CD4-positive, alpha-beta memory T cell (primary cell): ENCODE measurements at places on chromosomes 1 and 21. TPM values are rescaled to one million over a fixed set of nuclear protein-coding genes. Genes with fewer than 3 reads are reported as not detected.

DNA sequence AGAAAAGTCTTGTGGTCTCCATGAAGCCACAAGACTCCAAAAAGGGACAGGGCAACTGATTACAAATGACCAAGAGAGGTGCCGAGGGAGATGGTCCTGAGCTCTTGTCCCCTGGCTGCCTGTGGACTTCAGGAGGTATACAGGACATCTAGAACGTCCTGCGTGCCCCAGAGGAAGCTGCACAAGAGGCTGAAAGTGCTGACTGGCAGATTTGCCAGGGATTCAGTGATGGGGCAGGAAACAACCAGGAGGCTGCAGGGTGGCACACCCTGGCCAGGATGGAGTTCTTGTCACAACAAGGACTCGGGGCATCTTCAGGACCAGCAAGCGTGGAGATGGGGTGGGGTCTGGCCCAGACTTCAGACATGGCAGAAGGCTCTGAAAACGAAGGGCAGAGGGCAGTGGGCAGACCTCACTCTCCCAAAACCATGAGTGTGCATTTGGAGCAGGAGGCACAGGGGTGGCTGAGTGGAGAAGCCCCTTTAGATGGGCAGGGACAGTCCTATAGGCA is 13.4 kb upstream of the PKP1 start:
- no peak for DNase-seq

DNA sequence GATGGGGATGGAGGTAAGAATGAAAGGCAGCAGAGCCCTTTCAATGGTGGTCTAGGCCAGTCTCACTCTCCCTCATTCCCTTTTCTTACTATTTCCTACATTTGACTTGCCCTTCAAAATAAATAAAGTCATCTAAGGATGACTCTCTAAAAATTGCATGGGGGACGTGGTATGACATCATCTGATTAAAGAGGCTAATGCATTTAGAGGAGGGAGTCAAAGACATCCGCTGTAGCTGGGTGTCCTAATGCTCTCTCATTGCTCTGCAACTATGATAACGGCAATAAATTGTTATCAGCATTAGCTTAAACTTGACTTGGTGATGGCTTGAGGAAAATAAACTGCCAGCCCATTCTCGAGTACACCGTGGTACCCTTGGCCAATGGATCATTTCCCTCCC is 225.6 kb upstream of the PBX1 start:
- DNase-seq = no peak

- no peak for DNase-seq
Measured at GRCh38 chr1:224789311-224789710, 140.2 kb upstream of the DNAH14 start.

GRCh38 chr1:170520601-170521000 is 11.4 kb upstream of the GORAB start:
- no peak for DNase-seq

DNA sequence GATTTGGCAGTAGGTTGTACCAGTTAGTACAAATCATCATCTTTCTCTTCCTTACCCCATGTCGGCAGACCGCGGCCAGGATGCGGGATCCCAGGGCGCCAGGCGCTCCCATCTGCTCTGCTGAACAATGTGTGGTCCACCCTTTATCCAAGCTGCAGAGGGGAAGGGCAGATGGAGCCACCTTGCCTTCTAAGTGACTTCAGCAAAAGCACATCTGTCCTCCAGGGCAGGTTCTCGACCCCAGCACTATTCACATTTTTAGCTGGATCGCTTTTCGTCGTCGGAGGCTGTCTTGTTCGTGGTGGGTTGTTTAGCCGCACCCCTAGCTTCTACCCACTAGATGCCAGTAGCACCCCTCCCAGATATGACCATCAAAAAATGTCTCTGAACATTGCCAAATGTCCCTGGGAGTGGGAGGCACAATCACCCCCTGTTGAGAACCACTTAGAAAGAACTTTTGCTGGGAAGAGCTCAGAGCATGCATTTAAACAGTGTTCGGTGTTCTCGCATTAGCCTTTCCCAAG is 58.1 kb upstream of the SIM2 start:
- DNase-seq = no peak

DNA sequence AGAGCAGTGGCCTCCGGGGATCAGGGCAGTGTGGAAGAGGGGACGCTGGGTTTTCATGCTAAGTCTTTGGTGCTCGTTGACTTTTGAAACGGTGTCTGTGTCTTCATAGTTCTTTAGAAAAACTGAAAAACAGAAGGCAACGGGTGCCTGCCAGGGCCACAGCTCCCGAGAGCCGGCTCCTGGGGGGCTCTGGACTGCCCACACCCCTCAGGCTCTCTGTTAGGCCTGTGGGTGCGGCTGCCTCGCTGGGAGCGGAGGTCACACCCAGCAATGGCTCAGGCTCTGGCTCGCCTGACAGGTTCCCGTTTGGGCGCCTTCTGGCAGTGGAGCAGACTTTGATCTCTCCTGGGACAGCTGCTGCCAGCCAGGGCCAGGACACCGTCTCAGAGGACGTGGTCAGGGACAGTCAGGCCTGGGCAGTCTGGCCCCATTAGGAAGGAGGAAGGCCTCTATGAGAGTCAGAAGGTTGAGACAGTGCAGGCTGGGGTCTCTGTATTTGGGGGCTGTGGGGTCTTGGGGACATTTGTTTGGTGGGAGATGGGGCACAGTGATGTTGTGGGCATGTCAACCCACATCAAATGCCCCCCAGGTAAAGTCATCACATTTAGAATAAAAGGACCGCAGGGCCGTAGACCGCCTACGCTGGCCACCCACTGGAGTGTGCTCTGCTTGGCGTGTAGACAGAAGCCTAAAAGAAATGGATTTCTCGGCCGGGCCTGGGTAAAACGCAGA is 5.6 kb downstream of the ARHGEF16 start:
- no peak for DNase-seq

DNA sequence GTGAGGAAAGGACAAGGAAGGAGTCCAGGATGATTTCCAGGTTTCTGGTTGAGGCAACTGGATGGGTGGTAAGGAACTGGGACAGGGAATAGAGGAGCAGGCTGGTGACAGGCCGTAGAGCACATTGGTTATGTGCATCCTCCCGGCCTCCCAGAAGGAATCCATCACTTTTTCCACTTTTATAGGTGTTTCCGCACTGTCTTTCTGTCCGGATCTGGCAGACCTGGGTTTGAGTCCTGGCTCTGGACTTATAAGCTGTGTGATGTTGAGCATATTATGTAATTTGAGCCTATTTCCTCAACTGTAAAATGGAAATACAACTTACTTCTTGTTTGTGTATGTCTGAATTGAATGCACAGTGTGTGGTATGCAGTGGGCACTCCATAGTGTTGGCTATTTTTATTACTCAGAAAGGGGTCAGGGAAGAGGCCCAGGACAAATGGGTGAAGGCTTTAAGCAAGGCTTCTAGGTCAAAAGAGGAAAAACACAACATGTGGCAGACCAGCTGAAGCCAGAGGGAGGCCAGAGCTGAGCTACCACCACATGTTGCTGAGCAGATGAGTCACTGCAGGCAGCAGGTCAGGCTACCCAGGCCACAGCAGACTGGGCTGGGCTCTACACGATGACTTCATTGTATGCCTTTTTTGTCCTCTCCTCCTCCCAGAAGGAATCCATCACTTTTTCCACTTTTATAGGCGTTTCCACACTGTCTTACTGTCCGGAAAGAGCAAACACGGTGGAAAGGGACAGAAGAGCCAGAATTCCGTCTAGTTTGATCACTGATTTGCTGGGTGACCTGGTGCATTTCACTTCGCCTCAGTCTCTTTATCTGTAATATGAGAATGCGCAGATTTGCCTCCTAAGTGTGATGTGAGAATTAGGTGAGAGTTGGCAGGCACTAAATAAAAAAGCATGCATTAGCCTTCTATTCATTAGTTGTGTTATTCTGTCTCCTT is 791 bp upstream of the MAST2 start:
- no peak for DNase-seq

- no peak for DNase-seq
Measured at GRCh38 chr21:45059121-45059520, 15.3 kb upstream of the ADARB1 start.

DNA sequence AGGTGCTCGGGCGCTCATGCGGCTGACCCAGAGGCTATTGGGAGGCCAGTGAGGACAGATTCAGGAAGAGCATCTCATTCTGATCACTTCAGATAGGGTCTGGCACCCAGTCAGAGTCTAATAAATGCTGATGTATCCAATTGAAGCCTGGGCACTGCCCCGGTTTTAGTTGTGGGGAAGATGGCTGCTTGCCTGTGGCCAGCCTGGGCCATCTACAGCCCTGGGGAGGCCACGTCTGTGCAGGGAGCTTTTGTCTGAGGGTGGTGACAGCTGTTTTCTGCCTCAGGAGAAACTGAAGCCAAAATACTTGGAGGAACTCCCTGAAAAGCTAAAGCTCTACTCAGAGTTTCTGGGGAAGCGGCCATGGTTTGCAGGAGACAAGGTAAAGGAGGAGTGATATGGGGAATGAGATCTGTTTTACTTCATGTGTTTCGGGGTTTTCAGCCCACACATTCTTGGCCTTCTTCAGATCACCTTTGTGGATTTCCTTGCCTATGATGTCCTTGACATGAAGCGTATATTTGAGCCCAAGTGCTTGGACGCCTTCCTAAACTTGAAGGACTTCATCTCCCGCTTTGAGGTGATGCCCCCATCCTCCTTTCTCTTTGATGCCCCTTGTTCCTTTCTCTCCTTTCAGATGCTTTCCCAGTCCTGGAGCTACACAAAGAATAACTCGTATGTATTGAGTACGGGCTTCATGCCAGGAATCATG is 2.8 kb downstream of the GSTM5 start:
- DNase-seq = no peak

DNA sequence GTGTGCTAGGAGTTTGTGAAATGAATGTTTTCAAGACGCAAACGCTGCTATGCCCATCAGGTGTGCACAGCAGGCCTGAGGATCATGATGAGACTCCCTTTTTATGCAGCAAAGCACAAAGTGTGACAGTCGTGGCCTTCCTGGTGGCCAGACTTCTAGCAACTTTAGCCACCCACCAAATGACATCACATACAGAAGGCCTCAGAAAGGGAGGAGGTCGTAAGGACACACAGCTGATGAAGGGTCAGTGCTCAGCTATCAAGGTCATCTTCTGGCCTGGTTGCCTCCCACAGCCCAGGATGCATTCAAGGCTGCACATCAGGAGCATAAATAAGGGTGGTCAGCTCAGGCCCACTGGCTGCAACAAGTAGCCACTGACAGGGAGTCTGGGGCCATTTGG is 36.6 kb downstream of the BMP8A start:
- DNase-seq = no peak

CITED4 gene
- 8.4 TPM for total RNA-seq

PCSK9 gene
- not detected for total RNA-seq

DNA sequence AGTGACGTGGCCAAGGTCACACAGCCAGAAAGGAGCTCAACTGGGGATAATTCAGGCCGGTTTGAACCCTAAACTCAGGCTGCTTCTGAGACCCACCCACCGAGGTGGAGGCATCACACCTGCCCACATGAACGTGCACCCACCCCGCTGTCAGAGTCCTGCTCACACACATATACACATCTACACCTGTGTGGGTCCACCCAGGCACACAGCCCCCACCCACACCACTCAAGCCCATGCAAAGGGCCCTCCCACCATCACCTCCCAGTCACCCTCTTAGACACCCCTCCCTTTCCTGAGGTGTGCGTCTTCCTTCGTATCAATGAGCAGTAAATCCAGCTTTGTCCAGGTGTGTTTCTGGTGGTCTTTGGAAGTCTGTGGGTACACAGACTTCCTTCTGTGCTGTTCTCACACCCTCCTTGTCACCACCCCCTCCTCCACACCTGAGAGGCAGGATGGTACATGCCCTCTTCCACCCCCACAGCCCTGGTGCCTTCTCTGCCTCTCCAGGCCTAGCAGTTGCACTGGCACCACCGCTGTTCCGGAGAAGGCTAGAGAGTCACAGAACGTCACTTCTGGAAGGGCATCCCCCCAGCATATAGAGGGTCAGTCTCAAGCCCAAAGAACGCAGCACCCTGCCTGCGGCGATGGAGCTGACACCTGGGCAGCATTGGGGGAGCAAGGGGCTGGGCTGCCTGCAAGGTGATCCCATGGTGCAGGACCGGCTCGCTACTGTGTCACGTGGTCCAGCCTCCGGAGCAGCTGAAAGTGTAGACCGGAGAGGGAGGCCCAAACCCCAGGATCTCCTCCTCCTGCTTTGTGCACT is 18.9 kb upstream of the FAM131C start:
- no peak for DNase-seq

TSPAN1 gene
- not detected for total RNA-seq

DNA sequence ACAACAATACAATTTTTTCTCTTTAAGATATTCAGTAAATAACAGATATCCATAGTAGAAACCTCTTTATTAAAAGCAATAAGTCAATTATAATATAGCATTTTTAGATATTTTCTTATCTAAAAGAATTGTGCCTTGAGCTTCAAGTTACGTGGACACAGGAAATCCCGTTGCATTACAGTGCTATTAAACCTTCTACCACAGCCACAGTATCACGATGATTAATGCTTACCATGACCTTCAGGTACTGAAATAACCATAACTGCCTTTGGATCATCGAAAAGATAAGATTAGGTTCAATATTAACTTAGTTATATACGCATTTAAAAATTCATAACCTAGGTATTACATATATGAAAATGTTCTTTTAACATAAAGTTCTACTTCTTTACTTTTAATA is 17.9 kb downstream of the B3GALNT2 start:
- no peak for DNase-seq

DNA sequence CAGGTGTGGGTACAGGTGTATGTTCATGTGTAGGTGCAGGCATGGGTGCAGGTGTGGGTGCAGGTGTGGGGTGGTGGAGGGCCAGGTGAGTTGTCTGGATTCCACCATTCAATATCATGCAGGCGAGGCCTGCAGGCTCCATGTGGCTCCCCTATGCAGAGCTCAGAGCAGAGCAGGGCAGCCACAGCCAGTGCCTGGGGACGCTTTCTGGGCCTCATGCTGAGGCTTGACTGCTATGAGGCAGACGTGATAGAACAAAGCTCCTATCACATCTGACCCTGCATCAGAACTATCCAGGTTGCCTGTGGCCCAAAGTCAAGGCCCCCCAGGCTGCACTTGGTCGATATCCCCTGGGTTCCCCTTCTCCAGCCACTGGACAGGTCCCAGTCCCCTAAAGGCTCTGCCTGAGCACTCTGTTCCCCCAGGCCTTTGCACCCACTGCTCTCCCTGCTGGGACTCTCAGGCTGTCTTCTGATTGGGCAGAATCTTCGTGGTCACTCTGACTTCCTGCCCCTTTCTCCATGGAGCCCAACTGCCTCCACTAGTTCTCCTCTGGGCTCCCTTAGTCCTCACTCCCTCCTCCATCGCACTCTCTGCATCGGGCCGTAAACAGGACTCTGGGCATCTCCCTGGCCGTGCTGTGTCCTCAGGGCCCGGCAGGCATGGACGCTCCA is 78.6 kb upstream of the ACTL8 start:
- DNase-seq = no peak
